CD4-positive, alpha-beta T cell treated with Interferon alpha-2 for 1 hour (primary cell): ENCODE measurements at places on chromosomes 1 and 21.

DNA sequence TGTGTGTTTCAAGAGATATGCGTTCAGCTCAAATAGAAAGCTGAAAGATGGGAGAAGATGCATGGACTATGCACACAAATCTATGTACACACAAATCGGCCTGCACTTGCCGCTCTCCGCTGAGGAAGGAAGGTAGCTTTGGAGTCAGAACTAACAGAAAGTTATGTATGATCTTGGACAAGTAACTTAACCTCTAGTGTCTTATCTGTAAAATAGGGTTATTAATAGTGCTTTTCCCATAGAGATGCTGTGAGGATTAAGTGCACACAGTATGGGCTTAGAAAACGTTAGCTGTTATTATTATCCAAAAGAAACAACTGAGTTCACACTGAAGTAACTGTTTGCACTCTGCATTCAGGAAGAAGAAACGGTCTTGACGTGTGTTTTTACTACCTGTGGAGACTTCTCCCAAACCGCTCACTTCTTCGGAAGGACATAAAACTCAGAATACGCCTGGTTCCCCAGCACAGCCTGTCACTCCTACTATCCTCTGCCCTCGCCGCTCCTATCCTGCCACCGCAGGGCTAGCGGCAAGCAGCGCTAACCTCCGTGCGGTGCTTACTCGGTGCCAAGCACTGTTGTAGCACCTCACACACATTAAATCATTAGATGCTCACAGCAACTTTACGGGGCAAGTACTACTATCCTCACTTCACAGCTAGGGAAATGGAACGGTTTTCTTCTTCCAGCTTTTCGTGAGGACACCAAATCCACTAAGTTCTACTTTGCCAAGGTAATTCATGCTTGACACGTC lies 1.3 kb downstream of the TGFBR3 start:
- DNase-seq = no peak

- no peak for DNase-seq
Observed at GRCh38 chr1:239539051-239539450, 152.7 kb downstream of the CHRM3 start.

DNA sequence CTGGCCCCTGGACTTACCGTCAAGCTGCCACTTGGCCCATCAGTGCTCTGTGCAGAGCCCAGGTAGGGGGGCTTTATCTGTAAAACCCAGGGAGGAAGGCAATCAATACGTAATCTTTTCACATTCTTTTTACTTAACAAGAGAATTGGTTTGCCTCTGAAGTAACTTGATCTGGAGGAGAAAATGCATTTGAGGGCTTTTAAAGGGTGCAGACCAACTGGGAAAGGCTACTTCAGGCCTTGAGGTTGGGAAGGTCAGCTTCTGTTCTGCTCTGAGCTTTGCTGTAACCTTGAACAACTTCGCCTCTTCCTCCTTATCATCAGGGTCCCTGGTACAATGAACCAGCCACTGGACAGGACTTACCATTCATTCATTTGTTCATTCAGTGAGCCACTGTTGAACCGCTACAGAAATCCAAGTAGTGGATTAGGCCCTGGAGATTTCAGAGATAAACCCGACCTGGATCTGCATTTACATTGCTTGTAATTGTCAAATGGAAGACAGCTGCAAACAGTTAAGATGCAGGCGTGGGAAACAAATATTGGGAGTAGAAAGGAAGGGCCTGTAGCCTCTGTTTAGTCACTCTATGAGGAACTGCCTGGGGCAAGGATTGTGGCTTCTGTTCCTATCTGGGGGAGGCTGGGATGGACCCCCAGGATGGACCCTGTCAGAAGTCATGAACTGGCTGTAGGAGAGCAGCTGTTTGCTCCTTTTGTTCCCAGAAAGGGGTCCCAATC lies 90.9 kb downstream of the MAN1C1 start:
- DNase-seq = no peak

GRCh38 chr1:118481126-118481525 lies 296.1 kb upstream of the SPAG17 start:
- DNase-seq = no peak
